ENCODE measurements at places on chromosomes 7 and 10.

GRCh38 chr7:31382722-31383121 is 42.2 kb upstream of the NEUROD6 start:
- DNase-seq = no peak

DNA sequence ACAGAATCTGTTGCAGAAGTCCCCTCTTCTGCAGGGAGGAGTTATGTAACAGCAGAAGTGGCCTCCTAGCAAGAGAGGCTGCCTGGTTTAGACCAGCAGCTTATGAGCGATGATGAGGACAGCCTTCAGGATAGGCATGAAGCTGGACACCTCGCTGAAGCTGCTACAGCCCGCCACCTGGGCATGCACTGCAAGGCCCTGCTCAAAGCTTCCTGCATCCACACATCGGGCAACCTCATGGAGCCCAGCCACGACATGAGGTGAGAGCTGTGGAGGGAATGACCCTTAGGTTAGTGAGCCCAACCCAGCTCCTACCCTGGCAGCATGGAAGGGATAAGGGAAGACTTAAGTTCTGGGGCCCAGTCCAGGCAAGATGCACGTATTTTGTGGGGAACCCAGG is 24.7 kb downstream of the WNT8B start:
- DNase-seq = no peak

DNA sequence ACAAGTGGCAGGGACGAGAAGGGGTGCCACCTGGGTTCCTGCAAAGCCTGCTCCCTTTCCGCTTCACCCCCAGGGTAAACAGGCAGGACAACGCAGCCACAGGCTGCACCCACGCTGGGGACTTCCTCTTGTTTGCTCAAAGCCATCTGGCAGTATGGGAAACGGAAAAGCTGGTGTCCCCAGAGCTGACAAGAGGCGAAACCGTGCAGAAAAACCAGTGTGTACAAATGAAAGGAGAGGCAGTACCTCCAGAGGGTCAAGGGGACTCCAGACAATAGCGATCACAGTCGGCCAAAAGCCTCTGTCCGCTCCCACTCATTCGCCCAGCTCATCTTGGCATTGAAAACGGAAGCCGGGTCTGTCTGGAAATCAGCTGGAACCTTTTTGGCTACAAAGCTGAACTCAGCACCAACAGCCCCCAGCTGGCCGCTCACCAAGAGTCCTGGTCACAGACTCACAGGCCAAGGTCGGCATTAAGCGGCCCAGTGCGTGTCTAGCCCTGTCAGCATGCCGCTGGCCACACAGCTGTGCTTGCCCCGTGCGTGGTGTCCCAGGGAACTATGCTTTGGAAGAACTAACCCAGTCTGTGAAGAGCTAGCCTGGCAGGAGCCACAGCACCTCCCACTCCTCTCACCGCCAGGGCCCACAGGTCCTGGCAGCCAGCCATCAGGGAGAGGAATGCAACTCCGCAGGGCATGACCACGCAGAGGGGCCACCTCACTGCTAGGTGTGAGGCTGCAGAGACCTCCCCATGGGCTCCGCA is 10.4 kb downstream of the TNS3 start:
- DNase-seq = peak; percentile 38

DNA sequence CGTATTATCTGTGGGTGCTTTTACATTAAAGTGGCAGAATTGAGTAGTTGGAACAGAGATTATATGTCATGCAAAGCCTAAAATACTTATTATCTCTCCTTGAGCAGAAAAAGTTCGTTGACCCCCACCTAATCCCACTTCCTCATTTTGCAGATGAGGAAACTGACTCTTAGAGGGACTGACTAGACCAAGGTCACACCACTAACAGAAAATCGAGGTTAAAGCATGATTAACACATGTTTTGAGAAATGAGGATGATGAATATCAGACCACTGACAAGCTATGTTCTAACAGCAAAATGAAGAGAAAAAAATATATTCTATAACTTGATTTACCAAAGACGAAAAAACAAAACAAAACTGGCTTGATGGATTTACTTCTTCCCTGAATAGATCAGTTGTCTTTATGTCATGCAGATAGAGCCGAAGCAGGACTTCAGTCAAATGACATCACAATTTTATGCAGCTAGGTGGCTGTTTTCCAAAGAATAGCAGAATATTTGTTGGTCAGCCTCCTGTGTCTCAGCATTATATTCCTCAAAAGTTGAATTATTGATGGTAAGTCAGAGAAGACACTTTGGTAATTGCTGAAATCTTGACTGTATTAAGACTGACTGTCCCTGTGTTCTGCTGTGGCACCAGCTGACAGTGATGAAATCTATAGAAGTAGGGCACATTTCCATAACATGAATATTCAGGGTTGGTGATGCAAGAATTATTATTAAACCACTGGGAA is 24.2 kb upstream of the SMIM30 start:
- no peak for DNase-seq

GRCh38 chr7:79091011-79091410 is 362.5 kb downstream of the MAGI2 start:
- DNase-seq = no peak

DNA sequence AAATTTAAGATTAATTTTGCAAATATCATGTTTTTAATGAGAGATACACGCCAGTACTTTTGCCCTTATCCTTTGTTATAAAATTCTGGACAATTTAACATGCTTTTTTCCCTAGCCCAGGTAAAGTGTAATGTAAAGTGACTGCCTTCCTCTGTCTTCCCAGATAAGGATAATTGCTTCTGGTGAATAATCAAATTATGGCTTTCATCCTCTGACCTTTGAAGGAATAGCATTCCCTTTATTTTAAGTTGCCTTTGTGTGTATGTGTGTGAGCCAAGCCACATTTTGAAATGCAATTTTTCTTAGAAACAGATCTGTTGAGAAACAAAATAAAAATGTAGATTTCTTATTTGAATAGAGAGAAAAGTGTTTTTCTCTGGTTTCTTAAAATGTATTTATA is 107.5 kb downstream of the ADAM22 start:
- no peak for DNase-seq

DNA sequence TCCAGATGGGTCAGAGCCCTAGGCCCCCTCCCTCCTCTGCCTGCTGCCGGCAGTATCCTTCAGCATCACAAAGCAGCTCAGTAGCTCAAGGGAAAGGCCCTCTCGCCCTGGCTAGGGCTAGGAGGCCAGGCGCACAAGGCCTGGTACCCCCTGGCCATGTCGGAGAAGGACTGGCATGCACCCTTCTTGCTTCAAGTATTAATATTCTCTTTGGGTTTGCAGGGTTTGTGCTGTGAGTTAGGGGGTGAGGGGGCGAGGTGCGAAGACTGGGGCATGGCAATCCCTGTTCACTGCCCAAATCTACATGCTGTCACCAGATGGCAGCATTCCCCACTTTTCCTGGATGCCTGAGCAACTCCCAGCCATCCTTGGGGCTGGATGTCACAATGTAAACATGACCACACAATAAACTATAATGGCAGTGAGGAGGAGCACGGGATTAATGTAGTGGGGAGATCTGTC is 105.2 kb downstream of the NEURL1 start:
- DNase-seq = peak; percentile 67

- no peak for DNase-seq
Measured at GRCh38 chr10:60009710-60010383, 103.5 kb upstream of the CCDC6 start.

- DNase-seq = no peak
Measured at GRCh38 chr10:71326464-71326881, 7.4 kb downstream of the SLC29A3 start.

- DNase-seq = no peak
Measured at GRCh38 chr7:142500366-142500765, 242.5 kb upstream of the PRSS58 start.

DNA sequence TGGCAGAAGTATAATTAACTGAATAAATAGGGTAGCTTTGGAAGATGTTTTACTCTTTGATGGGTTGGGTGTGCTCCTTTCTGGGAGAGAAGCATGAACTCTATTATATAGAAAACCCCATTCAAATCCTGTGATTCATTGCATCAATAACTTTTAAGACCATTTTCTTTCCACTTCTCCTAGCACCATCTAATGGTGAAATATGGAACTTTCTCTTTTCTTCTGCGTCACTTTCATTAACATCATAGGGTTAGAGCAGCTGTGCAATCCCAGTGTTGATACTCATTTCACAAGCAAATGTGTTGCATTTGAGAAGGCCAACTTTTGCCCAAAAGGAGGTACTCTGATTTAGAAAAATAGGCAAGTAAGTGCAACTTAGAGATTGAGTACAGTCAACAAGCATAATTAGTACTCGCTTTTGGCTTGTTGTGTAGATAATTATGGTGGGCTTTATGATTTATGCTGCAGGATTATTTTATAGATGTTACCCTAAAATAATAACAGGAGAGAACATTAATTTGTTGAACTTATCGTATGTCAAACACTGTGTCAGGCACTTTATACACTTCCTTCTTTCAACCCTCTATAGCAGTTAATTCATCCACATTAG is 92.9 kb downstream of the CPED1 start:
- DNase-seq = no peak

GRCh38 chr7:138835087-138835486 is 37.1 kb upstream of the ATP6V0A4 start:
- no peak for DNase-seq

DNA sequence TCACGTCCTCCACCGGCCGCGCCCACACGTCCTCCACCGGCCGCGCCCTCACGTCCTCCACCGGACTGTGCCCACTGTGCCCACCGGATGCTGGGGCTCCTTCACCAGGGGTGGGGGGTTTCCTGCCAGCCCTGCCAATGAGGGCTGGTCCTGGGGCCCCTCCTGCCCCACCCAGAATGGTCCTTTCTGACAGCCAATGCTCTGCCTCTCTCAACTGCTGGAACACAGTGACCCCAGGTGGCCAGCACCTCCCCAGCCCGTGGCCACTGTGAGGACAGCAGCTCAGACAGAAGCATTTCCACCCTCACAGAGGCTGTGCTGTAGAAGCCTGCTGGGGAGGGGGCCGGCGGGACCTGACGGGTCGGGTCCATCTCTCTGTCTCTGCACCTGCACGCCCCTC is 90.1 kb upstream of the DNAAF5 start:
- DNase-seq = no peak

DNA sequence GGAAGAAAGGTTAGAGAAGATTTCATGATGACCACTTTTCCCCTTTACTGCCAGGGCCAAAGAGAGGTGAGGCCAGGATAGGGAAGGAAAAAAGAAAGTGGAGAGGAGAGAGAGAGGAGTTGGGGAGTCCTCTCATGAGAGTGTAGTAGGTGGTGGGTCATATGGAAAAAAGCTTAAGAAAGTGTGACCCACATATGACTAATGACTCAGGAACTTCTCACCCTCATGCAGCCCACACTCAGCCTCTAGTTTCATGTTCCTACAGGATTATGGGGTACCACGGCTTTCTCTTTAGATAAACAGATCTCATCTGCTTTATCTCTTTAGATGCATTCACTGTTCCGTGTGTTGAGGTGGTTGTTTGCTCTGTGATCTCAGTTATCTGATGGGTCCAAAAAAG is 462.5 kb upstream of the IGFBP3 start:
- no peak for DNase-seq

- DNase-seq = no peak
Measured at GRCh38 chr10:97230146-97230545, 44.4 kb upstream of the SLIT1 start.

GRCh38 chr10:119246862-119247549 is 39.6 kb downstream of the GRK5 start:
- DNase-seq = no peak

GRCh38 chr7:14685167-14685566 is 217.4 kb downstream of the DGKB start:
- no peak for DNase-seq

- no peak for DNase-seq
Measured at GRCh38 chr7:50646069-50646468, 80.9 kb upstream of the DDC start.

DNA sequence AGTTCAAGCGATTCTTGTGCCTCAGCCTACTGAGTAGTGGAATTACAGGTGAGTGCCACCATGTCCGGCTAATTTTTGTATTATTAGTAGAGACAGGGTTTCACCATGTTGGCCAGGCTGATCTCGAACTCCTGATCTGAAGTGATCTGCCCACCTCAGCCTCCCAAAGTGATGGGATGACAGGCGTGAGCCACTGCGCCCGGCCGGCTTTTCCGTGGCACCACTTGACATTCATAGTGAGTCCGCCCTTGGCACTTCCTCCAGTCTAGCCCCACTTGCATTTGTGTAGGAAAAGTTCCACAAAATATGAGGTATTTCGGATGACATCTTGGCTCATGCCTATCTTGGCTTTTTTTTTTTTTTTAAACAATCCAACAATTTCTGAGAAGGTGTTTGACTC is 128.1 kb upstream of the ACBD5 start:
- DNase-seq = no peak

GRCh38 chr10:108556186-108556585 is 1367.1 kb downstream of the XPNPEP1 start:
- DNase-seq = no peak

DNA sequence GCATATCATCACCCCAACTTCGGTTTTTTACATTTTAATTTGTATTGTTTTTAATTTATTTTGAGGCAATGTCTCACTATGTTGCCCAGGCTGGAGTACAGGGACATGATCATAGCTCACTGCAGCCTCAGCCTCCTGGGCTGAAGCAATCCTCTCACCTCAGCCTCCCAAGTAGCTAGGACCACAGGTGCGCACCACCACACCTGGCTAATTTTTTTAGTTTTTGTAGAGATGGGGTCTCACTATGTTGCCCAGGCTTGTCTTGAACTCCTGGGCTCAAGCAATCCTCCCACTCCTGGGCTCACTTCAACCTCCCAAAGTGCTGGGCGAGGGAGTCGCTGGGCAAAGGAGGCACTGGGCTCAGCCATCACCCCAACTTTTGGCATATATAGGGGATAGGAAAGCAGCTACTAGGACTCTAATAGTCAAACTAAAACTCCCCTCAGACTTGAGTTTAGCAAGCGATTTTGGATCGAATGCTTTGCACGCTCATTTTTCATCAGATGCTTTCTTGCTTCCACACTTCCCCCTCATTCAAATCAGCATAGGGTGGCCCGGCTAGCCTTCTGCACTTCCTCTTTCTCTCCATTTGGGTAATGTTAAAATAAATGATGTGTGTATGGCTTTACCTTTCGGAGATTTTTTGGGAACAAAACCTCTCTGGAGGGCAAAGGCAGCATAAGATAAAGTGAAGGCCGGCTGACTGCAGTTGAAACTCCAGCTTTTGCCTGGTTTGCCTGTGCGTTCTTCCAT is 20.8 kb upstream of the NMT2 start:
- no peak for DNase-seq

DNA sequence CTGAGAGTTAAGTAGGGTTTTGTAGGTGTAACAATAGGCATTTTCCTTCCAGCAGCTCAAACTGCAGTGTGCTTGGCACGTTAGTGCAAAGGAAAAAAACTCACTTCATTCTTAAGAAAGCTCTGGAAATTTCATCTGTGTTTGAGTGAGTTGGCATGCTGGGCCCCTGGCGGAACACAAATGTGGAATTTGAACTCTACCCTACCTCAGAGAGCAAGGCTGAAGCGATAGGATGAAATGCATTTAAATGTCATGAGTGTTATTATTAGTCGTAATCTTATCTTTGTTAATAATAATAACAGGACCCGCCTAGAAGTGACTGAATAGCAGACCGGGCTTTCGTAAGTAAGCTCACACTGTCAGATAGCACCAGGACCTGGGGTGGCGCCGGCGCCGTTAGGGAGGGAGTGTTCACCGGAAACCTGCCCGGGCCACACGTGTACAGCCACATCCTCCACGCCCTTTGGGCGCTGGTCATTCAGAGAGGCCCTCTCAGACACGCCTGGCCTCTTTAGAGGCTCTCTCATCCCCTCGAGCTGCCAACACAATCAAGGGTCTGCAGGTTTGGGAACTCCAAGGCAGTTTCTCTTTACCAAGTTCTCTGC is 63.5 kb downstream of the GRK5 start:
- DNase-seq = no peak

GRCh38 chr10:104117839-104118323 is 4.1 kb upstream of the SFR1 start:
- no peak for DNase-seq

Data from amygdala (tissue), 56 donors.